ENCODE measurements at places on chromosomes 12 and 14.

DNA sequence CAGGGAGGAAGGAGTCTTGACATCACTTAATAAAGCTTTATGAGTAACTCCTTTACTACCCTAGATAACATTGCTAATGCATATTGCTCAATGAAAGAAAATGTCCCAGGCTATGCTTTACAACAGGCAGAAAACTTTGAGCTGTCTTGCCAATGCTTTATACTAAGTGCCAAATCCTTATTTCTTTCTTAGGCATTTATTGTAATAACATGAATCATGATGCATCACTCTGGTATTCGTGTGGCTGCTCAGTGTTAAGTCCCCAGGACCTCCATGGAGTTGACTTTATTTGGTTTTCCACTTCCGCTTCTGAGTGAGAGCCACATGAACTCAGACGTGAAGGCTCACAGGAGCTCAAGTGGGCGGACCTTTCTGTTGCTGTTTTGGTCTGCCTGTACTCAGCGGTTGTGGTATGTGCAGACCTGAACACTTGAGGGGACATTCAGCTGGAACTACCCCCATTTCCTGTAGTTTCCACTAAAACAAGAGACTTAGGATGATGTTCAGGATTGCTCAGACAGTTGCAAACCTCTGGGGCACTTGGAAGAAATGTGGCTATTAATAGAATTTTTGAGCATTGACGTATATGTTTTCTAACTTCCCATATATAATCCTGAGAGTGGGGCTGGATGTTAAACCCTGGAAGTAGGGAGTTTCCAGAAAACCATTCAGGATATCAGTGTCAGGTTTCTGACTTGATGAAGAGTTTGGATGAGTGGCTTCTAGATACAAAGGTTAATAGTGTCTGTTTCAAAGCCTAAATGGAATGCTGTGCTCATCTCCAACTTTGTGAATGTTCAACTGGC lies 258.6 kb downstream of the MSRB3 start:
- no peak overlapping the region for H3K27ac ChIP-seq
- no peak for DNase-seq
- no peak overlapping the region for H3K4me3 ChIP-seq
- no peaks in the 10 kb centered on the region for H3K27me3 ChIP-seq
- peaks cover 17% of the 10 kb centered on the region for H3K36me3 ChIP-seq

DNA sequence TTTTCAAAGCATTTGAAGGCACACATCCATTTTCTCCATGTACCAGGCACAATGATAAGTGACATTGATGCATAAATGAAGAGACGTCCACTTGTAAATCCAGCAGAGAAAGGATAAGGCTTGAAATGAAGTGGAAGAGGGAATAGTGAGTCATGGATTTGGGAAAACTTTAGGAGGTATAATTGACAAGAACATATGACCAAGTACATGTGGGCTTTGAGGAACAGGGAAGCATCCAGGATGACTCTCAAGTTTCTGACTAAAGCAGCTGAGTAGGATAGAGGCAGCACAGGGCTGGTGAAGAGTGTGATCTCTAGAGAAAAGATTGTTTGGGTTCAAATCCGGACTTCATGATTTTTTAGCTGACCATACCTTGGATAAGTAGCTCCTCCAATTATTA lies 43.6 kb upstream of the SYT1 start:
- H3K36me3 ChIP-seq: no peaks in the 10 kb centered on the region
- H3K27ac ChIP-seq: no peak overlapping the region
- no peak for DNase-seq
- no peaks in the 10 kb centered on the region for H3K4me1 ChIP-seq
- H3K4me3 ChIP-seq: no peak overlapping the region

DNA sequence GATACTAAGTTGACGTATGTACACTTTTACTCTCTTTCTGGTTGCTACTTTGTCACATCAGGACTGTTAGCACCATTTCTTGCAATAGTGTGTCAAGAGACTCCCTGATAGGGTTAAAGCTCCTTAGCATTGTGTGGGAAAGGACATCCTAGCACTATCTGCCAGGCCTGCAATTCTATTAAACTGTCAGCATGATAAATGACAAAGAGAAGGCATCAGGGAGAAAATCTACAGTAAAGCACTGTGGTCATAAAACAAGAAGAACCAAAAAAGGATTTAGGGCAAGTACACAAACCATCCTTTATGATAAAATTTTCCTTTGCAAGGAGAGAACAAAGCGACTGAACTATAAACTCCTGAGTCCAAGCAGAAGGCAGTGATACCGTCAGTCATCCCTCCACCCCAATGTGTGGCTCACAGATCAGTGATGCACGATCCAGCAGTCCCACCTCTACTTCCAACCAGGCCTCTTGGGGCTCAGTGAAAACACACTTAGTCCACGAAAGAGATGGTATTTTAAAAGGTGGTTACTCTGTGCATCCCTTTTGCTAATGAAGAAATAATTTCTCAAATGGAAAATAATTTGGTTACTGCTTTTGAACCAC lies 31.4 kb upstream of the SLC35F4 start:
- H3K36me3 ChIP-seq: no peaks in the 10 kb centered on the region
- H3K27ac ChIP-seq: no peak overlapping the region
- no peak for DNase-seq
- H3K27me3 ChIP-seq: peaks cover 21% of the 10 kb centered on the region
- H3K4me1 ChIP-seq: no peaks in the 10 kb centered on the region

GRCh38 chr14:68401317-68401716 lies 391.6 kb downstream of the ZFP36L1 start:
- H3K27ac ChIP-seq: no peak overlapping the region
- no peaks in the 10 kb centered on the region for H3K27me3 ChIP-seq
- H3K36me3 ChIP-seq: no peaks in the 10 kb centered on the region
- peaks cover 36% of the 10 kb centered on the region for H3K4me1 ChIP-seq
- DNase-seq: no peak

- peak overlapping the region; percentile 15 for H3K4me3 ChIP-seq
These were observed 88.9 kb downstream of the MED13L start for GRCh38 chr12:116188581-116188980.

Data from naive thymus-derived CD8-positive, alpha-beta T cell (primary cell).